ENCODE measurements at places on chromosomes 13 and 19. TPM values are rescaled to one million over a fixed set of nuclear protein-coding genes. Genes with fewer than 3 reads are reported as not detected.
A peak's percentile ranks its signal among the peaks of the same experiment; 100 is the strongest.

- H3K27me3 ChIP-seq, result no peaks in the 10 kb centered on the region
- peak within 1 kb of the TSS; percentile 49 for H3K4me3 ChIP-seq
- H3K4me1 ChIP-seq, result peaks cover 31% of the 10 kb centered on the region
- H3K36me3 ChIP-seq, result no peaks in the 10 kb centered on the region
Measured at GRCh38 chr13:49627831-49628652, at the start of gene ARL11. ARL11 (plus strand) TSS chr13:49628507; CDS start chr13:49630448, 1,941 bp downstream.

DNA sequence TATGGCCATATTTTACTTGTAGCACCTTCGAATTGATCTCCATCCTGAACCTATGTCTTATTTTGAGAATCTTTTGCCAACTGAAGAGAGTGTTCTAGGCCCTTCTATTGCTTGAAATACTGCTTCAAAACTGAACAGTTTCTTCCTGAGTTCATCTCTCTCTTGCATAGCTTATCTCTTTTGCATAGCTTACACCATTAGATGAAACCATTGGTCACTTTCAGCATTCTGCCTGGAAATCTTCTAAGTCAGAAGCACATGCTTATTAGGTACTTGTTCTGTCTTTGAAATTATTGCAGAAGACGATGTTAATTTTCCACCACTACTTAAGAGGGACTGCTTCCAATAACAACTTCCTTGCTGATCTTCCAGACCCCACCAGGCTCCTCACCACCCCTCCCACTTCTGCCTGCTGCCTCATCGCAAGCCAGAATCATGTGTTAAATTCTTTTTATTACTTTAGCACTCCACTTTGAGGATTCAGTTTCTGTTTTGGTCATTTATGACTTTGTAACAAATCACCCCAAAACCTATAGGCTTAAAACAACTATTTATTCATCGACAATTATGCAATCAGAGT is 122.4 kb upstream of the MAB21L1 start:
- H3K36me3 ChIP-seq, result no peaks in the 10 kb centered on the region
- H3K27me3 ChIP-seq, result no peaks in the 10 kb centered on the region
- no peaks in the 10 kb centered on the region for H3K4me1 ChIP-seq
- H3K27ac ChIP-seq, result no peak overlapping the region

Gene IQCN
- total RNA-seq, result 4.1 TPM

GRCh38 chr19:31283701-31284100 is 65.5 kb downstream of the TSHZ3 start:
- no peak overlapping the region for H3K27ac ChIP-seq
- DNase-seq, result no peak
- peaks cover 6% of the 10 kb centered on the region for H3K36me3 ChIP-seq
- no peaks in the 10 kb centered on the region for H3K4me1 ChIP-seq

Gene KLK5
- total RNA-seq, result not detected

GRCh38 chr19:33261511-33262189 is 36.0 kb upstream of the SLC7A10 start:
- H3K27me3 ChIP-seq, result no peaks in the 10 kb centered on the region
- DNase-seq, result no peak
- no peak overlapping the region for H3K4me3 ChIP-seq
- H3K36me3 ChIP-seq, result no peaks in the 10 kb centered on the region
- H3K27ac ChIP-seq, result peak overlapping the region; percentile 71

DNA sequence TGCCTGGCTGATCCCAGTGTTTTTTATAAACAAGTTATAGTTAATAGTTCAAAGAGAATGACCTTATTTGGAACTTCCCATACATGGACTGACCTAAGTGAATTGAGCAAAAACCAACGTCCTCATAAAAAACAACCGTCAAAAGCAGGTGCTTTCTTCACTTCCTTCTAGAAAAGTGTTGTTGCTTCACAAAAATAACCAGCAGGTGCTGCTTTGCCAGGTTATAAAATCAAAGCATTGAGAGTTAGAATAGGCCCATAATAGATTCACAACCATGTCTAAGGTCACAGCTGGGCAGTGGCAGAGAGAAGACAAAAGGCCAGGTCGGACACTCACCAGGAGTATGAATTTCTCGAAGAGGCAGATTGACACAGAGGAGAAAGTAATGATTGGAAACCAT is 9.5 kb downstream of the RUBCNL start:
- H3K36me3 ChIP-seq, result no peaks in the 10 kb centered on the region
- H3K27me3 ChIP-seq, result no peaks in the 10 kb centered on the region
- no peak overlapping the region for H3K4me3 ChIP-seq
- DNase-seq, result no peak
- H3K27ac ChIP-seq, result peak overlapping the region; percentile 13
- H3K4me1 ChIP-seq, result no peaks in the 10 kb centered on the region

DNA sequence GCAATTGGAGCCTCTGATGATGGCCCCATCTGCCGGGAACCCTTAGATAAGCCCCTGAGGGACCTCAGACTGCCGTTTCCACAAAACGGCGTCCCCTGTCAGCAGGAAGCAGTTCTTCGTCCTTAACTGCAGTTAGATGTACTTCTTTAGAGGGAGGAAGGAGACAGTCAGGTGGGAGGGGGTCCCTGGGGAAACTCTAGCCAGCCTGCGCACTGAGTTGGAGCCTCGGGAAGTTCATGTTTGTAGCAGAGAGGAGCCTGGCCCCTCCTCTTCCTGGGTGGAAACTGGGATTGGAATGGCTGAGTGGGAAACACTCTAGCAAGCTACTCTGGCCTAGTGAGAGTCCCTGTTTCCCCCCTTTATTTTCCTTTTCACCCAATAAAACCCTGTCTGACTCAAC is 612.4 kb downstream of the PCDH9 start:
- H3K4me3 ChIP-seq, result no peak overlapping the region
- no peaks in the 10 kb centered on the region for H3K4me1 ChIP-seq
- H3K27me3 ChIP-seq, result no peaks in the 10 kb centered on the region
- H3K36me3 ChIP-seq, result no peaks in the 10 kb centered on the region

- no peaks in the 10 kb centered on the region for H3K36me3 ChIP-seq
- H3K27me3 ChIP-seq, result peaks cover 4% of the 10 kb centered on the region
- H3K4me1 ChIP-seq, result peaks cover 59% of the 10 kb centered on the region
- peak overlapping the region; percentile 80 for H3K27ac ChIP-seq
- H3K4me3 ChIP-seq, result peak overlapping the region; percentile 88
- no peak for DNase-seq
Measured at GRCh38 chr13:106529415-106530170, 5.9 kb downstream of the EFNB2 start.

- no peaks in the 10 kb centered on the region for H3K4me1 ChIP-seq
- no peaks in the 10 kb centered on the region for H3K36me3 ChIP-seq
- no peak for DNase-seq
- H3K27me3 ChIP-seq, result no peaks in the 10 kb centered on the region
Measured at GRCh38 chr19:4510435-4511255, 7.6 kb downstream of the PLIN4 start.

GRCh38 chr13:94658926-94659597 is 53.3 kb downstream of the SOX21 start:
- no peaks in the 10 kb centered on the region for H3K4me1 ChIP-seq
- no peaks in the 10 kb centered on the region for H3K36me3 ChIP-seq
- no peaks in the 10 kb centered on the region for H3K27me3 ChIP-seq
- DNase-seq, result no peak
- H3K27ac ChIP-seq, result no peak overlapping the region

- no peak for DNase-seq
- no peak overlapping the region for H3K4me3 ChIP-seq
- no peaks in the 10 kb centered on the region for H3K36me3 ChIP-seq
- H3K27ac ChIP-seq, result no peak overlapping the region
Measured at GRCh38 chr13:80530902-80531301, 190.0 kb upstream of the SPRY2 start.

DNA sequence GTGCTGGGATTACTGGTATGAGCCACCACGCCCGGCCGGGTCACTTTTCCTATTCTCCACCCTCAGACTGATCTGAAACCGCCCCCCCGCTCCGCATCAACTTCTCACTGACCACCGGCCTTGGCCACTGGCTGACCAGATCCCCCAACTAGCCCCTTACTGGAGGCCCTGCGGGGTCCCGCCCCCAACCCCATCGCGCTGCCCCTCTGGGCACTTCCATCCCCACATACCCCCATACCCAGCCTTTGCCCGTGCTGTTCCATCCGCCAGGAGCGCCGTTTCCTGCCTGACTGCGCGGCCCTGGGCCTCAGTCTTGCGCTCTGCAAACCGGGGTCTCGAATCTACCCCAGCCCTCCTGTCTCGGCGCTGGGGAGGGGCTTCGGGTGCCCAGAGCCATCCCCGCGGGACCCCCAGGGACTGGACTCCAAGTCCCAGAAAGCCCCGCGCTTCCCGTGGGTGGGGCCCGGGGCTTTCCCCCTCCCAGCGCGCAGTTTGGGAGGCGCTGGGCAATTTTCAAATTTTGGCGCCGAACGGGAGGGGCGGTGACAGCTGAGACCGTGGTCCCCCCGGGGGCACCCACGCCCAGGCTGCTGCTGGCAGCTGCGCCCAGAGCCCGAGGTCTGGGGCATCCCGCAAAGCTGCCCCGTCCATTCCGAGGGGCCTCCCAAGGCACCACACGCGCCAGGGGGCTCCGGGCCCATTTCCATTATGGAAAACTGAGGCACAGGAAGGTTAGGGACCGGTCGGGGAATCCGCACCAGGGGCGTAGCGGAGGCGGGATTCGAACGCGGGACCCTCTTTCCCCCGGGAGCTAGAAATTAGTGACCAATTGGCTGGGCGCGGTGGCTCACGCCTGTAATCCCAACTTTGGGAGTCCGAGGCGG is 5.2 kb upstream of the LMNB2 start:
- DNase-seq, result peak; percentile 58
- no peak overlapping the region for H3K27ac ChIP-seq
- H3K4me1 ChIP-seq, result peaks cover 22% of the 10 kb centered on the region
- H3K36me3 ChIP-seq, result no peaks in the 10 kb centered on the region

DNA sequence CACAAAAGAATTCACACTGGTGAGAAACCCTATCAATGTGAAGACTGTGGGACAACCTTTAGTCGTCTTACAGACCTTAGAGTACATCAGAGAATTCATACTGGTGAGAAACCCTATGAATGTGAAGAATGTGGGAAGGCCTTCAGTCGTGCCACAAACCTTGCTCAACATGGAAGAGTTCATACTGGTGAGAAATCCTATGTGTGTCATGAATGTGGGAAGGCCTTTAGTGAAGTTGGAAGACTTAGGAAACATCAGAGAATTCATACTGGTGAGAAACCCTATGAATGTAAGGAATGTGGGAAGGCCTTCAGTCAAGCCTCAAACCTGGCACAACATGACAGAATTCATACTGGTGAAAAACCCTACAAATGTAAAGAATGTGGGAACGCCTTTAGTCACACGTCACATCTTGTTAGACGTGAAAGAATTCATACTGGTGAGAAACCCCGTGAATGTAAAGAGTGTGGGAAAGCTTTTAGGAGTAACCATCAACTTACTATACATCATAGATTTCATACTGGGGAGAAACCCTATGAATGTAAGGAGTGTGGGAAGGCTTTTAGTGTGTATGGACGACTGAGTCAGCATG is 24.0 kb upstream of the ZNF573 start:
- no peak for DNase-seq
- no peaks in the 10 kb centered on the region for H3K36me3 ChIP-seq
- H3K27ac ChIP-seq, result no peak overlapping the region
- H3K4me1 ChIP-seq, result no peaks in the 10 kb centered on the region
- no peak overlapping the region for H3K4me3 ChIP-seq

Gene CELF5
- total RNA-seq, result not detected

Gene C19orf25
- total RNA-seq, result 28.5 TPM

- no peak overlapping the region for H3K4me3 ChIP-seq
- H3K4me1 ChIP-seq, result peaks cover 8% of the 10 kb centered on the region
- H3K27ac ChIP-seq, result no peak overlapping the region
- no peak for DNase-seq
- peaks cover 58% of the 10 kb centered on the region for H3K27me3 ChIP-seq
Measured at GRCh38 chr19:55355213-55355821, 798 bp upstream of the COX6B2 start.

DNA sequence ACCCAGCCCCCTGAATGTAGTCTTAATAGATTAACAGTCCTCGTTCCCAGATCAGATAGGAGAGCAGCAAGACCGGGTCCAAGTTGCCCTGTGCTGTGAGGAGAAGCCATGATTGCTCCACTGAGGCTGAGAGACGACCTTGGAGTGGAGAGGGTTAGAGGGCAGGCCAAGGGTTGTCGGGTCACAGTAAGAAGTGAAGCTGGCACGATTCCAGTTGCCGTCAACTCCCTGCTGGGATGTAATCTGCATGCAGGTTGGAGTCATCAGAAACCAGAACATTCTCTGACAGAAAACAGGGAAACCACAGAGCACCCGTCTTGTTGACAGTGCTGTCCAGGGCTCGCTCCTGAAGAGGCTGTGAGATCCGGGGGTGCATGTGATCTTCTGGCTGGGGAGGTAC is 19.0 kb upstream of the ATP11A start:
- no peak overlapping the region for H3K4me3 ChIP-seq
- H3K27me3 ChIP-seq, result no peaks in the 10 kb centered on the region
- H3K36me3 ChIP-seq, result no peaks in the 10 kb centered on the region
- no peak overlapping the region for H3K27ac ChIP-seq
